ENCODE measurements at places on chromosomes 5 and 9.
A peak's percentile ranks its signal among the peaks of the same experiment; 100 is the strongest.

- DNase-seq: peak; percentile 57
These were observed 1.9 kb upstream of the CDKN2B start for GRCh38 chr9:22010866-22011625.

DNA sequence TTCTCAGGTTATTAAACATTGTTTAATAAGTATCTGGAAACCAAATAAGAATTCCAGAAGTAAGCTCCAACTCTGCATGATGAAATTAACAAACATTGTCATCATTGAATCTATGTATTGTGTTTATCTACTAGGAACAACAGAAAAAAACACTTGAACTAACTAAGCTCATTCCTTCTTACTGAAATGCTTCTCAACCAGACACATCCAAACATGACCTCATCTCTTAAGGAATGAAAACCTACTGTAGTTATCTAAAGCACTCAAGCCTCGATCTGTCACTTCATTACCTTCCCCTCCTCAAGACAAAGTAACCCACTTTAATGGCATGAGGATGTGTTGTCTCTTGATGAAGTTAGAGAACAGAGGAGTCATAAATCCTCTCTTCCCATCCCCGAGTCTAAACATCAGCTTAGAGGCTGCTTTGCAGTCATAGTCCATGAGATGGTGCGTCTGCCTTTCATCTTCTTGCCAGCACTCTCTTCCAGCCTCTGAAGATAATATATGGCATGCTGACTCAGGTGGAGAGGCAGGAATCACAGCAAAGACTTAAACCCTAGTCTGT lies 86.5 kb downstream of the CEMIP2 start:
- DNase-seq: no peak

DNA sequence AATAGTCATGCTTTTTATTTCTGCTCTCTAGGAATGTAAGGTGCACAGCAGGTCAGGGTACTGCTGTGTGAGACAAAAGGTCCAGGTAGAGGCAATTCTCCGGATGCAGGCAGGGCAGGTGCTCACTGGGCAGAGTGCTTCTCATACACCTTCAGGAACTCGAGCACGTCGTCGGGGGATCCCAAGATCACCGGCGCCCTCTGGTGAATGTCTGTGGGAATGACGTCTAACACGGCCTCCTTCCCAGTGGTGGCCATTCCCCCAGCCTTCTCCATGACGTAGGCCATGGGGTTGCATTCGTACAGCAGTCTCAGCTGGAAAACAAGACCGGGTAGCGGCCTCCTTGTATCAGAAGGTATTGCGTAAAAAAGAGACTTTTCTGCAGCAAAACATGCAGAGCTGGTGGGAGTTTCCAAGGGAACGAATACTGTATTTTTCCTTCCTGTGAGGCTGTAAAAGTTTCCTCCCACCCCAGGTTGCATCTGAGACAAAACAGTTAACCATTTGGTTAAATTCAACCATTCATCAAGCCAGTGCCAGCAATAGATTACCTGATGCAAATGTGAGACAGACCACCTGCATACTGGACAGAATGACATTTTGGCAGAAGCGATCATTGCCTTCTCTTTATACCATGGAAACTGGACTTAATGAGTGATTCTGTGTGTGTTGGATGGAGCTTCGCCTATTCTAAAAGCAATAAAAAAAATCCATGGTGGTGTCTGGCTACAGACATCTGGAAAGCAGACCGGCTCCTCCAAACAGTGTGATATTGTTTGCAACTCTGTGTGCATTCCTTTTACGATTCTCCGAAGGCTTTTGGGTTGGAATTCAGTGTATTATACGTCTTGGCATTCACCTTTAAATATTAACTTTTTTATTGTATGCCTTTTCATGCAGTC lies 9.9 kb upstream of the FBP2 start:
- peak; percentile 88 for DNase-seq

- no peak for DNase-seq
These were observed 82.1 kb downstream of the MAMDC2 start for GRCh38 chr9:70125621-70126263.

DNA sequence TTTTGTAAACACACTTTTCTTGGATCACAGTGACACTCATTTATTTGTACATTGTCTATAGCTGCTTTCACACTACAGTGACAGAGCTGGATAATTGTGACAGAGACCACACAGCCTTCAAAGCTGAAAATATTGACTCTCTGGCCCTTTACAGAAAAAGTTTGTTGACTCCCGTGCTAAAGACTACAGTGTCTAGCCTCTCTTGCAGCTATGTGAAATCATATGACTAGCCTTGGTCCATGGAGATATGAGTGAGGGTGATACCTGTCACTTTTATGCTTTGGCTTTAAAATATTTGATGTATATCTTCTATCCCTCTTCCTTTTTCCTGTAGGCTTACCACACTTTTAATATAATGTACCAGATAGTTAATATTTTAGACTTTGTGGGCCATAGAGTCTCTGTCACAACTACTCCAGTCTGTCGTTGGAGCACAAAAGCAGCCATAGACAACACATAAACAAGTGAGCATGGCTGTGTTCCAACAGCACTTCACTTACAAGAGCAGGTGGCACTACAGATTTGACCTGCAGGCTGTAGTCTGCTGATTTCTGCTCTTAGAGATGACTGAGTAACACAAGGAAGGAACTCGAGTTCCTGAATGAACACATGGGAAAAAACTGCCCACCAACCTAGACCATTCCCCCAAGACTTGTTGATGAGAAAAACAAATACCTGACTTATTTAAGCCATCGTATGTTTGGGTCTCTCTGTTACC lies 73.5 kb upstream of the ANKRD55 start:
- DNase-seq: no peak
